ENCODE measurements at places on chromosomes 2 and 18.

DNA sequence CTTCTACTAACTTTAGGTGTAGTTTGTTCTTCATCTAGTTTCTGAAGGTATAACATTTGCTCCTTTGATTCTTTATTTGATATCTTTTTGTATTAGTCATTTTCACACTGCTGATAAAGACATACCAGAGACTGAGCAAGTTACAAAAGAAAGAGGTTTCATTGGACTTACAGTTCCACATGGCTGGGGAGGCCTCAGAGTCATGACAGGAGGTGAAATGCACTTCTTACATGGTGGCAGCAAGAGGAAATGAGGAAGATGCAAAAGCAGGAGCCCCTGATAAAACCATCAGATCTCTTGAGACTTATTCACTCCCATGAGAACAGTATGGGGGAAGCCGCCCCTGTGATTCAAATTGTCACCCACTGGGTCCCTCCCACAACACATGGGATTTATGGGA, 544.4 kb upstream of the DSEL start:
- no peak for DNase-seq

GRCh38 chr2:235594041-235594440, 100.2 kb downstream of the AGAP1 start:
- DNase-seq: peak; percentile 37

GRCh38 chr2:96115631-96116423, 544 bp downstream of the ADRA2B start:
- DNase-seq: no peak

DNA sequence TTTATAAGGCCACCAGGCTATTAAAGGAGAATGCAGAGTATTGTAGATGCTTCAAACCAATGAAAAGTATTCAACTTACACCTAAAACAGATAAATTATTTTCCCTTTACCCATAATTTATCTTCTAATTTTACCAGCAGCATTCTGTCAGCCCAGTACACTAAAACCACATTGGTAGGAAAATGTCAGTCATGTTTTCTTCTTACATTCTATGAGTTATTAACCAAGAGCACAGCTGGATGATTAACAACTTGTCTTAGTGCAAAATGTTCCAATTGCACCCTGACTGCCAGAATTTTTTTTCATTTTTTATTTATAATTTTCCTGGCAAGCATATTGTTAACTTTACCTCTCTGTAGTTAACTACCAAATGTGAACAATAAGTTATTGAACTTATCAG, 79.0 kb upstream of the WDR75 start:
- no peak for DNase-seq

GRCh38 chr18:58748899-58749595, 77.8 kb downstream of the MALT1 start:
- DNase-seq: no peak

GRCh38 chr2:157722580-157723234, 94.0 kb upstream of the ACVR1C start:
- no peak for DNase-seq

- no peak for DNase-seq
Measured at GRCh38 chr2:221001381-221001801, 570.7 kb downstream of the EPHA4 start.

DNA sequence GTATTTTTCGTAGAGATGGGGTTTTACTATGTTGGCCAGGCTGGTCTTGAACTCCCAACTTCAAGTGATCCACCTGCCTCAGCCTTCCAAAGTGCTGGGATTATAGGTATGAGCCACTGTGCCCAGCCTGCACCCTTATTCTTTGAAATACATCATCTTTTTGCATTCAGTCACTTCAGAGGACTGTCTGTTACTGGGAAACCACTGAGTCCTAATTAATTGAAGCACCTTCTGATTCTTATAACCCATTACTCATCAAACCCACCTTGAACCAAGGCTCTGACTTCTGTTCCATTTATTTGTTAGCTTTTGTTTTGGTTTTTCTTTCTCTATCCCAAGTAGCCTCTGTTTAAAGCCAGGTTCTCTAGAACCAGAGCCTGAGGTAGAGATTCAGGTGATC, 49.6 kb downstream of the CPO start:
- DNase-seq: no peak

GRCh38 chr2:64392529-64392928, 61.4 kb upstream of the LGALSL start:
- DNase-seq: no peak

DNA sequence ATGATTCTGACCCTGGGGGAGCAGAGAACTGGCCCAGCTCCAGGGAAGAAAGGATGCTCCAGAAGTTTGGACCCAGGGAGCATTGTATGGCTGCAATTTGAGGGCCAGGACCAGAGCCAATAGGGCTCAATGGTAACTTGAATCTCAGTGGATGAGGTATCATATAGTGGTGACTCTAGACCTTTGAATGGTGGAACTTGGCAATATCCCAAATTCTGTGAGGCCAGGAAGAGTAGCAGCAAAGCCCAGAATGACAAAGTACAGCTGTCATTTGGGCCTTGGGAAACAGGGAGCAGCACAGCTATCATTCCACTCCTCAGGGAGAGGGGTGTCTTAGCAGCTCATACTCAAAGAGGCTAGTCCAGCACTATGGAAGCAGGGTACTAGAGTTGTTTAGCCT, 332.9 kb upstream of the RBMS1 start:
- no peak for DNase-seq

DNA sequence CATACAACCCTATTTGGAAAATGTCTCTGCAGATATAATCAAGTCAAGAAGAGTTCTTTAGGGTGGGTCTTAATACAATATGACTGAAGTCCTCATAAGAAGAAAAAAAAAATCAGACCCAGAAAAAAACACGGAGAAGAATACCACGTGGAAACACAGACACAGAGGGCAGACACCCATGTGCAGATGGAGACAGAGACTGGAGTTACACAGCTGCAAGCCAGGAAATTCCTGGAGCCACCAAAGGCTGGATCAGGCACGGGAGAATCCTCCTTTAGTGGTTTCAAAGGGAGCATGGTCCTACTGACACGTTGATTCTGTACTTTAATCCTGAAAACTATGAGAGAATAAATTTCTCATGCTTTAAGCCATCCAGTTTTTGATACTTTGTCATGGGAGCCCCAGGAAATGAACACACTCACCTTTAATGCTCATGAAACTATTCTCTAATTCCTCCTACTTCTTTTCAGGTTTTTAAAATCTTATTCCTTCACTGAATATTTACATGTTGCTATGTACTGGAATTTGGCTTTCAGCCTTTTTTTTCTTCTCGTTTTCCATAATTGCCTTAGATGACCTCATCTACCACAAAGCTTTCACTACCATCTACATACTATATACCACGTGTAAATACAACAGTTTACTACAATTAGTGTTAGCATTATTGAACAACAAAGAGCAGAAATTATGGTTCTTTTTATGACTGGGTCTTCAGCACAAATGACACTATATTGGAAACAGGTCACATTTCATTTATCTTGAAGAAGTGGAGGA, 529.1 kb downstream of the IRS1 start:
- DNase-seq: no peak

- DNase-seq: peak; percentile 58
Measured at GRCh38 chr18:5309888-5310470, 14.5 kb upstream of the ZBTB14 start.

GRCh38 chr2:192011196-192011595, 164.3 kb upstream of the CAVIN2 start:
- no peak for DNase-seq

GRCh38 chr2:173051463-173052215, 24.0 kb upstream of the MAP3K20 start:
- DNase-seq: no peak

DNA sequence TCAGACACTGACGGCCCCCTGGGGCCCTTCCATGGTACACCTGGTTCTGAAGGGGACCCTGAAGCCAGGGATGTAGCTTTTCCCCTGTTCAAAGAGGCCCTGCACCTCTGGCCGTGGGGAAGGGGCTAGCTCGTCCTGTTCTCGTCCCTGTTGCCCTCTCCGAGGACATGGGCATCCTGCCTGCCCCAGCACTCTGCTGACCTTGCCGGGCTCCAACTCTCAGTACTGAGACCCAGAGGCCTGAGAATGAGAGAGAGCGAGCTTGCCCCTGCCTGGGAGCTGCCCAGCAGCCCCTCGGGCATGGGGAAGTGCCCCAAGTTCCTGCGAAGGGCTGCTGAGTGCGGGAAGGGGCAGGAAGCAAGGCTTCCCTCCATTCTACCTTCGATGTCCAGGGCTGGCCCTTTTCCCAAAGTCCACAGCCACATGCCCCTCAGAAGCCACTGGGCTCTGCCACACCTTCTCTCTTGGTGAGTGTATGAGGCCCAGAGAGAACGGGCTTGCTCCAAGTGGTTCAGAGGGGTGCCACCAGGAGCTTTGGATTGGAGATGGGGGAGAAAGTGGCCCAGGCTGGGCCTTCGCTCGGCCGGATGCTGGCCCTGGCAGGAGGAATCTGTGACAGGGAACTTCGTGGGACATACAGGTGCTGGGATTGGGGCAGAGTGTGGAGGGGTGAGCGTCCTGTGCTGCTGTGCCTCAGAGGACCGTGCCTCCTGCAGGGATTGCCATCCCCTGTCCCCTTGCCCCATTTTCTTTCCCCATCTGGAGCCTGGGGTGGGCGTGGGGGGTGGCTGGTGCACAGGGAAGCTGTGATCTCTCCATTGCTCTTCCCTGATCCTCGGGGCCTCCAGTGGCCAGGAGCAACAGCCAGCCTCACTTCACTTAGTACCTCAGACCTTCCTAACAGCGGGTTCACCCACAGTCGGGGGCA, 50.8 kb downstream of the KCNIP3 start:
- DNase-seq: no peak

GRCh38 chr2:50125246-50125645, 906.7 kb downstream of the NRXN1 start:
- DNase-seq: no peak

DNA sequence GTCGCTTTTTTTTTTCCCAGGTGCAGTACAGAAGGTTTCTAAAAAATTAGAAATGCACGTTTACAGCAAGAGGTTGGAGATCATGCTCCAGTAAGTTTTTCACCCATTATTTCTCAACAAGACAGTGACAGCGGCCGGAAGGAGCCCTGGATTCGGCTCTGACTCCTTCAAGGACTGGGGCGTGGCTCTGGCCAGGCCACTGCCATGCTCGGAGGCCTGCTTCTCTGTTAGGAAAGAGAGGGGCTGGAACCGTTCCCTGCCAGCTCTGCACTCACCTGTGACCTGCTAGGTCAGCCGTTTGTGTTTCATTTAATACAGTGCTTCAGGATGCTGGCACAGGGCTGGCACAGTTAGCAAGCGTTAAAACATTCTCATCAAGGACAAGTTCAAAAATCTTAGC, 6.7 kb upstream of the IAH1 start:
- DNase-seq: no peak

DNA sequence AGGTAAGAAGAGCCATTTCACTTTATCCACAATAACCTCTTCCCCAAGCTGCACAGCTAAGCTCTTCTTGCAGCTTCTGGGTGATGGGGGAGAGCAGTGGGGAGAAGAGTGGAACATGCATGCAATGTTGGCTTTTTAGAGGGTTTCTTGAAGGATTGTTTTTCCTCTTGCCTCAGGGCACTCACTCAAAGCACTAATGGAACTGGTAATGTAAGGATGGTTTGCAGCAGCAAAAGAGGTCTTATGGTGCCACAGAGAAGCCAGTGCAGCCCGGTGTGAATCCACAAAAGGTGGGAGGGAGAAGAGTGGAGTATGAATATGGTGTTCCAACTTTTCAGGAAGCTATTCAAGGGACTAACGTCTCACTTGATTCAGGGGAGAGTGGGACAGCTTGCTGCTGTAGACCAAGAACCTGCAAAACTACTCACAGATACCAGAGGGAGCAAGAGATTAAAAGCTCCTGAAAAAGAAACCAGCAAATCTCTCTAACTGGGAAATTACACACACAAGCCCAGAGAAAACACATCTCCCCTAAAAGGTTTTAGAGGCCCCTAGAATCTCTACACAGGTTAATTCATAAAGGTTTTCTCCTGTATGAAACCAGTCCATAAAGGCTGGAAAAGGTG, 116.4 kb downstream of the CHN1 start:
- DNase-seq: no peak

- no peak for DNase-seq
Measured at GRCh38 chr2:201419986-201420385, 31.3 kb downstream of the TRAK2 start.

DNA sequence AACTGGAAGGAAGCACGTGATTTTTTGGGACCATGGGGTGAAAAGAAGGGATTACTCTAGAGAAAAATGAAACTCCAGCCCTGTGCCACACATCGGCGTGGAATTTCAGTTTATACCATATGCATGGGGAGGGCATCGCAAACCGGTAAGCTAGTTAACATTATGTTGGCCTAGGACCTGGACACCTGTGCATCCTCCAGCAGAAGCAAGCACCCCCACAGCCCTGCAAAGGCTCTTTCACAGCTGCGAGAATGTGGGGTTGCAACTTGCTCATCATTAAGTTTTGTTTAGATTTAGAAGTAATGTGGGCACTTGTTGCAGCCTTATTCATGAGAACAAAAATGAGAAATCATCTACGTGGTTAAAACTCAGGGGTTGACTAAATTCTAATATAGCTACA, 299.2 kb downstream of the PIEZO2 start:
- DNase-seq: no peak

DNA sequence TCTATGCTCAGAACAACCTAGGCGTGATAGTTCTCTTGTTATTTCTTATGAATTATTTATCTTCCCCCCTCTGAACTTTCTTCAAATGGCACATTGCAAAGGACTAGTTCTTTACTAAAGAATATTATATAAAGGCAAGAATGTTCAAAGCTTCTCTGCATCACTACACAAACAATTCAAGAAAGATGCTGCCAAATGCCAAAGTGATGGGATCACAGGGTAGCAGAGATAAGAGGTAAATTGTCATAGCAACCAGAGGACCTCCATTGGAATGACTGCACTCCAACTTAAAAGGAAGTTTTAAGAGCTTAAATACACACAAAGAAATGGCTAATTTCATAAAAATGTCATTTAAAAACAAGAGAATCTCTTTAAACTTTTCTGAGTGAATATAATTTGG, 72.8 kb downstream of the AQP4 start:
- no peak for DNase-seq

- no peak for DNase-seq
Measured at GRCh38 chr2:129915303-129915840, 64.1 kb upstream of the RAB6C start.

- DNase-seq: no peak
Measured at GRCh38 chr2:42809131-42809818, 16.9 kb upstream of the HAAO start.

DNA sequence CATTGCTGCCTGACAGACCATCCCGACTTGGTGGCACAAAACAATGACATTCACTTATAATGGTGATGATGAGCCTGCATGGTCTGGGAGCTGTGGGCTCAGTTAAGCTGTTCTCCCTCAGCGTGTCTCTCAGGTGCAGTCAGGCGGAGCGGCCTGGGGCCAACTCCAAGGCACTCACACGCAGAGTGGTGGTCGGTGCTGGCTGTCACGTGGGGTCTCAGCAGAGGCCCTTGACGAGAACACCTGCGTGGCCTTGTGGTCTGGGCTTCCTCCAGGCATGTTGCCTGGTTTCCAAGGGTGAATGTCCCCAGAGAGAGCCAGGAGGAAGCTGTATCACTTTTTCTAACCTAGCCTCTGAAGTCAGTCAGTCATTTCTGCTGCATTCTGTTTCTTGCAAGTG, 29.8 kb downstream of the ARMC9 start:
- DNase-seq: no peak

- DNase-seq: no peak
Measured at GRCh38 chr2:75175456-75175855, 23.9 kb downstream of the TACR1 start.

All from CD4-positive, alpha-beta T cell treated with Interleukin-10 for 1 hour (primary cell).